ENCODE measurements at places on chromosomes 3 and 15.

DNA sequence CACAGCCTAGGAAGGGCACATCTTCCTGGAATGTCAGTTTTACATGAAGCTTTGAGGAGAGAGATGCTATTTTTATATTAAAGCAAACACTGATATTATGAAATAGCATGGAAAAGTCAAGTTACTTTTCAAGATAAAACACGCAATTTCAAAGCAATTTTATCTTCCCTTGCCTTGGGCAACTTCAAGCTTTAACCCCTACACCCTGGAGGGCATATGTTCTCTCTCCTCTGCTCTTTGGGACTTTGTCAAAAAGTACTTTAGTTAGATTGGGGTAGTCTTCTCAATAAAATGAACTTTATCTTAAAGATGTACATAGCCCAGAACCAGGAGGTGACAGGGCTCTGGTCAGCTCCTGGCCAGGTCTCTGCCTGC is 86.9 kb upstream of the PLXNA1 start:
- no peak for DNase-seq

DNA sequence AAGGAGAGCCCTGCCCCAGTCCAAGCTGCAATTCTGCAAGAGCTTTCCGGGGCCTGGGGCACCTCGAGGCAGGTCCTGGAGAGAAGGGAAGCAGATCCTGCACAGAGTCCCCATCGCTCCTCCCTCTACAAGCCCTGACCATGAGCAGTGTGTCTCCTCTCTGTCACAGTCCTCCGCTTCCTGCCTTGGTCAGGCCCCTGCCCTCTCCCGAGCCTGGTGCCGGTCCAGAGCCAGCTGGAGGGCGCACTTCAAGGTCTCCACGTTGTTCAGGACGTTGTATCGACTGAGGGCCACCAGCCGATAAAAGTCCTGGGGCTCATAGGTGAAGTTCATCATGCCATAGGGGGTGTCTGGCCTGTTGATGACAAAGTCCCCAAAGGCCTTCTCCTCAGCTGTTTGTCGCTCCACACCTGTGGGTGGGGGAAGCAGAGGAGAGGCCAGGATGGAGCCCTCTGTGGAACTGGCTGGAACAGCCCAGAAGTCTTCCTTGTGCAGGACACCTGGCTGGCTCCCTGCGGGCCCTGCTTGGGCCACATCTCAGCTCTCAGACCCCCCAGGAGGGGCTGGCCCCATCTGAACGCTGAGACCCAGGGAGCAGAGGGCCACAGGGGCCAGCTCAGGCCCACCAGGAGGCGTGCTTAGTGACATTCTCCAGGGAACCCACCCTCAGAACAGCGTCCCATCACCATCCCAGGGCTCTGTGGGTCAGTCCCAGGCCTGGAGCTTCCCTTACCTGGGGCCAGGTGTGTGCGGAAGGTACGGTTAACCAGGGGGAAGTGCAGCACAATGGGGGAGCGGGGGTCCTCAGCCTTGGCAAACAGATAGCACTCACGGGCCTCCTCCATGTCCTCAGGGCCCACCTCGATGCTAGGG is 14.4 kb downstream of the PLA2G4F start:
- no peak for DNase-seq

- no peak for DNase-seq
Measured at GRCh38 chr15:82543160-82543559, 2.9 kb upstream of the RPS17 start.

DNA sequence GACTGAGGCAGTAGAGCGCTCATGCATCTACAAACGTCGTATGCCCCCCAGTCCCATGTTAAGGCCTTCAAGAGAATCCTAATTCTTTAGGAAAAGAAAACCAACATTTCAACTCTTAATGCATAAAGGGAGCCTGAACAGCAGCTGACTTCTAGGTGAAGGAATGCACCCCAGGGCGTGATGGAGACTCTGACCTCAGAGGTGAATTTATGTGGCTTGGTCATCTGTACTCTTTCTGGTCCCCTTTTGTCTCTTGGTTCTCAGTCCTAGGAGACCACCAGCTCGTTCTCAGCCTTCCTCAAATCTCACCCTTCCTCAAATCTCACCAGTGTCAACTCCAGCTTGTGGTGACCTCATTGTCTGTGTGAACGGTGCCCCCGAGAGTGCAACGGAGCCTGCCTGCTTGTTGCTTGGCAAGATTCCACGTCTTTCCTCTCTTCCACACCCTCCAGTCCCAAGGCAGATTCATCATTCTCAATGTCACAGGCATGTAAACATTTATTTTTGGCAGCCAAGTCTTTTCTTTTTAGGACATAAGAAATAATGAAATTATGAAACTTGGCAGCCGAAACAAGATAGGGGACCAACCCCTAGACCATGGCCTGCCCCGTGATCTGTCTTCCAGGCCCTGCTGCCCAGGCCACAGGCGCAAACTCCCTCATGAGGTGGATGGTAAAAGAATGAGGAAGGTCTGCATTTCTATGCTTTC is 166.2 kb downstream of the ADAMTS17 start:
- no peak for DNase-seq

- no peak for DNase-seq
Measured at GRCh38 chr3:50100386-50100785, 11.7 kb downstream of the RBM5 start.

DNA sequence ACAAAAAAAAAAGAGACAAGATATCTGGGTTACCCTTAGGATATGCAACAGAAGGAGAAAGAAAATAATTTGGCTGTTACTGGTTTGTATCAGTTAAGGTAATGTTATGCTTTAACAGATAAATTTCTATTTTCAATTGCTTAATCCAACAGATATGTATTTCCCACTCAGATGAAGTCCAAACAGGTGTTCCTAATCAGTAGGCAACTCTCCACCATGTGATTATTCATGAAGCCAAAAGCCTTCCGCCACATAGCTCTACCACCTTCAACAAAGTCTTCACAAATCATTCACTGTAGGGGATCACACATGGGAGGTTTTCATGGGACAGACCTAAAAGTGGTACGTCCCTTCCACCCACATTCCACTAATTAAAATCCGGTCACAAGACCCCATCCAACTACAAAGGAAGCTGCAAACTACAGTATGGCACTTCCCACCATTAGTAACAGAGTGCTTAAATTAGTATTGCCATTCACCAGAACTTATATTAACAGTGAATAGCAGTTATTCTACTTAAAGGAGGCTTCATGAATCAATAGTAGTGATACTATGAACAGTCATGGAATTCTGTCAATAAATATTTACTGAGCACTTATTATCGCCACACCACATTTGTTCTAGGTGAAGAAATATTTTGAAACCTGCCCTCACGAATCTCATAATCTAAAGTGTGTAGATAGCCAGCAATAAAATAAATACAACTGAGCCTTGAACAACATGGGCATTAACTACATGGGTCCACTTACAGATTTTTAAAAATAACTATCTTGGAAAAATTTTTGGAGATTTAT is 66.5 kb downstream of the SFMBT1 start:
- DNase-seq = no peak

DNA sequence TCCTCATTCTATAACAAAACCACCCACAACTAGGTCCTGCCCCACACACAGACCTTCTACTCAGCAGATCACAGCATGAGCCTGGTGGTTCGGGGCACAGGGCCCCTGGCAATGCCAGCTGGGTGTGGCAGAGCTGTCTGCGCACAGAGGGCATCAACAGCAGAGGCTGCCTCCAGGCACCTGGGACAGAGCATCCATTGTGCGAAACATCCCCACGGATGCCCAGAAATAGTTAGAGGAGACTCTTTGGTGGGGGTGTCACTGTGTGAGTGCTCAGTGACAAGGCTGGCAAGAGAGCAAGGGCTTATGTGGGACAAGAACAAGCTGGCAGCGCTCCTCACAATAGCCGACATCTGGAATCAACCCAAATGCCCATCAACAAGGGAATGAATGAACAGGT is 487.4 kb upstream of the PROK2 start:
- DNase-seq = no peak

GRCh38 chr3:188950832-188951489 is 220.8 kb upstream of the TPRG1 start:
- DNase-seq = no peak

DNA sequence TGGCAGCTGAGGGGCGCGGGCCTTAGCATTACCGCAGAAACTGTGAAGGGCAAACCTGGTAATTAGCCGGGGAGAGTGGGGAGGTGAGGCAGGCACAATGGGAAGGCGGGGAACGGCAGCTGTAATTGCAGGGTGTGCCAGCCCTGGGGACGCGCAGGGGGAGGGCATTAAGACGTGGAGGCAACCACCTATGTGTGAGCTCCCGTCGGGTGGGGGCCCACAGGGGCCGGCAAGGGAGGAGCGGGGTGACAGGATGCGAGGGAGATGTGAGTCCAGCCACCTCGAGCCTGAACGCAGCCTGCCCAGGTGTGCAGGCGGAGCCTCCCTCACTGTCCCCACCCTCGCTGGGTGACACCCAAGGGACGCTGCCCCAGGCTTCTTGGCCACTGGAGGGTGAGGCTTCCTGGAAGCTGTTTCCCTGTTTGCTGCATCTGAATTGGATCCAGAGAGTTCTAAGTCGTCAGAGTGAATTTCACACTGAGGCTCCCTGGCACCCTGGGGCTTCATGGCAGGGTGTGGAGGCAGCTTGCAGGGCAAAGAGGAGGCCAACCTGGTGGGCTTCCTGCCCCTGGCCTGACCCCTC is 130.6 kb upstream of the MEF2A start:
- DNase-seq = no peak

DNA sequence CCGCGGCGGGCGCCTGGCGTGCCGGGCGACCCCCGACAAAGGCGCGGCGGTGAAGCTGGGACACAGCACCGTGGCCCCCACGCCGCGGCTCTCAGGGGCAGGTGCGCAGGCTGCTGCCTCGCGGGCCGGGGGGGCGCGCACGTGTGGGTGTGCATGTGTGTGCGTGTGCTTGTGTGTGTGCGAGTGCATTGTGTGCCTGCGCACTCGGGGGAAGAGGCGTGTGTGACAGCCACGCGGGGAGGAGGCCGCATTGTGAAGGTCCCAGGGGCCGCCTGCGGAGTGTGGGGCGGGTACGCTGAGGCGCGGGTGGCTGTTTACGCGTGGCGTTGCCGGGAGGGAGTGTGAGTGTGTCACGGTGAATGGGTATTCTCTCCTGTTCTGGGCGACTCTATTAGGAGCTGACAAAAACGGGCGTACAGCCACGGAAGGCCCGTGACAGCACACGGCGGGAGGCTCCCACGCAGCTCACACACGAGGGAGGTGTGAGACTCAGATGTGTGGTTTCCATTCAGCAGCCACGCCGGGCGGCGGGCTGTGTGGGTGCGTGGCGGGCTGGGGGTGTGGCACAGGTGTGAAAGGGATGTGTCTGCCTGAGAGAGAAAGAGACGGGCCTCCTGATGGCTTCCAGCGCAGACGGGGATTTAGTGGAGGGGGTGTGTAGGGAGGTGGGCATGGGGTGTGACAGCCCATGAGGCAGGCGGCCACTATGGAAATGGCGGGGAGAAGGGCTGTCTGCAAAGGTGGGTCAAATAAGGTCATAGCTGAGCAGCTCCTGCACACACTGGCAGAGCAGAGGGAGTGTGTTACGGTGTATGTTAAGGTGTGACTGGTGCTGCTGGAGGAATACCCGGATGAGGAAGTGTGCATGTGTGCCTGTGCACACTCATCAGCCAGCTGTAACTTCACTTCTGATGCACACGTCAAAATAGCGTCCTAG is 750 bp downstream of the PODXL2 start:
- no peak for DNase-seq

DNA sequence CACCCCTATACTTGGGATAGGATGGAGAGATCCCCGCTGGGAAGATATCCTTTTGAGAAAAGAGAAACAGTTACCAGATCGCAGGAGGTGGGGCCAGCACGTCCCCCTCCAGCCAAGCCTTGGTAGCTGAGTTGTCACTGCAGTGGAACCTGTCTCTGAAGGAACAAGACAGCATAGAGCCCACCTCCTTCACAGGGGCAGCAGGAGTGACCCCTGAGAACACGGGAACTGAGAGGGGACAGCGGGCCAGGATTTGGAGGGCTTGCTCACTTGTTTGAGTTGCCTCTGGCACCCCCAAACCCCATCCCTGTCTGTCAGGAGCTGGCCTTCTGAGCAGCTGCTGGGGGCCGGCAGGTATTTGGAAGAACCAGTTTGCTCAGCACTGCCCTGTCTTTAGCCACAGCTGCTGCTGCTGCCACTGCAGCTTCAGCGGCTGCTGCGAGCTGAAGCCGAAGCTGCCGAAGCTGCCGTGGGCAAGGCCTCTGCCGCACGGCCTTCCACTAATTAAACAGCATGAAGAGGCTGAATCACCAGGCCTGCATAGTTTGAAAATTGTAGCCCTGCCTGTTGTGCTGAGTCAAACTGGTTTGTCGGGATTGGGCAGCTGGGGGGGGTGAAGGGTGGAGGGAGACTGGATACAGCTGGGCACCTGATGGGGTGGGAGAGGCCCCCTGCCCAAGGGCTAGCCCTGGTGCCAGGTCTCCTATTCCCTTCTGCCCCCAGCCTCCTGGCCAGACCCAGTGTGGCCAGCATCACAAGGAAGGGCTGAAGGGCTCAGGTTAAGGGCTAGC is 4.0 kb downstream of the EPHB3 start:
- no peak for DNase-seq

- no peak for DNase-seq
Measured at GRCh38 chr3:177199206-177199760, 2.0 kb upstream of the TBL1XR1 start.

- DNase-seq = no peak
Measured at GRCh38 chr3:12470111-12470510, 14.2 kb upstream of the TSEN2 start.

- DNase-seq = no peak
Measured at GRCh38 chr3:134665243-134665642, 14.4 kb upstream of the KY start.

DNA sequence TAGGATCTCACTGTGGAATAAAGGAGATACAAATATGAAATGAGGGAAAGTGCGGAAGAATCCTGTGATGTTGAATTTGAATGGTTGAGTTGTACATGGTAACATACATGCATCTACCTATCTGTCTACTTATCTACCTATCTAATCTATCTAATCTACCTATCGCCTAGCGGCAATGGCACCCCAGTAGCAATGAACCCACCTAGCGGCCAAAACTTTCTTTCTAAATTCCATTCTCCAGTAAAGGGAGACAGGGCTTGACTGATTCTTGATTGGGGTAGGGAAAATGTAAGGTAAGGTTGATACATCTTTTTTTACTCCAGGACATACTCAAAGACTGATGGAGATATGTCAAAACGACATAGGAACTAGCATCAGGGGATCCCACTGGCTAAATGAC is 345.0 kb downstream of the FHIT start:
- DNase-seq = no peak

DNA sequence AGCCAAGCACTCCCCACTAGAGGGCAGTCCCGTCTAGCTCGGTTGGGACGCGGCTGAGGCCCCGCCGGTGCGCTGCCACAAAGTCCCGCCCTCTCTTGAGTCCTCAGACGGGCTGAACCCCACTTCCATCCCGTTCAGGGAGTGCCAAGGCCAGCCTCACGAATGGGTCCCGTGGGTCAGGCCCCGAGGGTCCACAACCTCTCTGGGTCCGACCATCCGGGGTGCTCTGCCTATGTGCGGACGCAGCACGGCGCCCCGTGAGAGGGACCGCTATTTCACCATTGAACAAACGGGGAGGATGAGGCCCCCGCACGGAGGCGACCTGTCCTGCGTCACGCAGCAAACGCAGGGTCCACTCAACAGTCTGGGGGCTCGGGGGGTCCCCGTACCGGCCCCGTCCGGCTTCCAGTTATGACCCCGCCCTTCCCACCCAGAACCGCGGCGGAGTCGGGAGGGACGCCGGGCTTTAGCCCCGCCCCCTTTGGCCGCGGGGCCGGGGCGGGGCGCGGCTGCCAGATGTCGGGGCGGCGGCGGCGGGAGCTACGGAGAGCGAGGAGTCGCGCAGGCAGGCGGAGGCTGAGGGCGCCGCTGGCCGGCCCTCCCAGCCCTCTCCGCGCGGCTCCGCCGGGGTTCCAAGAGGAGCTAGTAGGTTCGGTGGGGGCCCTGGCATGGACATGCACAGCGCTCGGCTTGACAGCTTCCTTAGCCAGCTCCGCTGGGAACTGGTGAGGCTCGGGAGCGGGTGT is at the start of gene INKA1:
INKA1 (plus strand) TSS at position 543 of the 746 bp plus-strand sequence; CDS start at position 675, 132 bp downstream.
- DNase-seq = peak; percentile 63

- DNase-seq = no peak
Measured at GRCh38 chr15:36218322-36218721, 361.1 kb upstream of the CDIN1 start.

Data from stimulated activated CD8-positive, alpha-beta memory T cell treated with anti-CD3 and anti-CD28 coated beads, Interleukin-15, amount 100 ng/mL, for 24 hours (primary cell).